D721Med (cell line): ENCODE measurements at places on chromosomes 12 and 14.

GRCh38 chr12:90940872-90941499, 14.0 kb downstream of the CCER1 start:
- no peak for DNase-seq

DNA sequence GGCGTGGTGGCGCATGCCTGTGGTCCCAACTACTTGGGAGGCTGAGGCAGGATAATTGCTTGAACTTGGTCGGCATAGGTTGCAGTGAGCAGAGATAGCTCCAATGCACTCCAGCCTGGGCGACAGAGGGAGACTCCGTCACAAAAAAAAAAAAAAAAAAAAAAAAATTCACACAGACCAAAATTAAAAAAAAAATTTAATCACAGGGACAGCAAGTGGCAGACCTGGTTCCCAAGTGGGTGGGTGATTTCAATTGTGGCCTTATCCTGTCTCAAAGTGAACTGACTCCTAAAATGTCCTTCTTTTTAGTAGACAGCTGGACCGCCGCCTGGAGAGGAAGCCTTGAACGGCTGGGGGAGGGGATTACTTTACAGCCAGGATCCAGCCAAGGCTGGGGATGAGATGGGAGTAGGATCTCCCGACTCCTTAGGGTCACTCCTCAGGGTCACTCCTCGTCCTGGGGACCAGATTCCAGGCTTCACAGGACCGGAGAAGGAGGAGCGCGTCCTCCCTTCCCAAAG, 1.5 kb upstream of the KCNH3 start:
- DNase-seq: no peak

GRCh38 chr12:12081836-12082497, 11.2 kb downstream of the BCL2L14 start:
- peak; percentile 42 for DNase-seq

DNA sequence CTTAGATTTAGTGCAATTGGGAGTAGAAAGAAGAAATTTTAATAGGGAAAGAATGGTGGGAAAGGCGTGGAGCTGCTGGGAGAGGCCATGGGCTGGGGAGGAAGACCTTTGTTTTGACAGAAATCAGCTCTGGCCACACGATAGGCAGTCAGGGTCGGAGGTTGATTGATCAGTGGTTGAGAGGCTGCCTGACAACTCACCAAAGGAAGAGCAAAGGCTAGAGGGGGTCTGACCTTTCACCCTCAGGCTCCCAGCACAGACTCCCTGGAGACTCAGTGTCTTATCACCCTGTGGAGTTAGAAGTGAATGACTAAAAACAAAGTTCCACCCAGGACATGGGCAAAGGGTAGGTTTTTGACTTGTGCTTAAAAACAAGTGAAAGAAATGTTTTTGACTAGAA, 18.0 kb upstream of the NKX2-8 start:
- no peak for DNase-seq

- no peak for DNase-seq
These were observed 181.7 kb downstream of the NPAS3 start for GRCh38 chr14:33120341-33120740.

- DNase-seq: no peak
These were observed 296.3 kb upstream of the ATXN7L3B start for GRCh38 chr12:74241341-74241740.

DNA sequence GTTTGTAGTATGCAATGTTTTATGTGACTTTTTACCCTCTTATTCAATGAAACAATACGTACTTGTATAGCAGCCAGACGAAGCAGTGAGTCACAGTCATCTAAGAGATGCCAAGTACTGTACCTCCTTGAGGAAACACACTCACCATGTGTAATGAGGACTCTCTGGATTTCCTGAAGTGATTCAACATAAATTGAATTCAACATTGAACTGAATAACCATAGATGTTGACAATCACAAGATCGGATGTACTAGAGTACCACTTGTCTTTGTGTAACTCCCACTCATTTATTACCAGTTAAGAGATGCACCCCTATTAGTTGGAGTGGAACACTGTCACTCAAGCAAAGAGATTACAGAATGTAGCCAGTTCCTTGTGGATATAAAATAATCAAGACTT, 175.2 kb upstream of the HMGA2 start:
- DNase-seq: no peak

DNA sequence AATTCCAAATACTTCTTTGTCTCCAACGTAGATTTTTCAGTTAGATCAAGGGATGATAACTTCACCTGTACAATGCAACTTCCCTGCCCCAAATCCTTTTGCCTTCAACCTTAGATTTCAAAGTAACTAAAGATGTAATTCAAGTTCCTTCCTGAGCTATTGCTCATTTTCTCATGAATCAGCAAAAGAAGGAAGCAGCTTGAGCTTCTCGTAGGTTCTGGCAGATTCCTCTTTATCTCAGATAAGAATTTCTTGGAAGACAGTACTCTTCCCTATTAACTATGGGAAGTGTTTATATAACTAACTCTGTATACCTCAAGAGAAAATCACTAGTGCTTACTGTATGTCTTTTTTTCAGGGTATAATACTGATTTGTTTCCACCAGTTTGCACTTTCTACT, 203.8 kb downstream of the RASSF9 start:
- DNase-seq: no peak

GRCh38 chr14:97603201-97603600, 806.0 kb downstream of the VRK1 start:
- DNase-seq: no peak

GRCh38 chr14:34029921-34030334, 79.1 kb upstream of the EGLN3 start:
- DNase-seq: no peak

- DNase-seq: no peak
These were observed 11.4 kb downstream of the CAND1 start for GRCh38 chr12:67280572-67280971.

DNA sequence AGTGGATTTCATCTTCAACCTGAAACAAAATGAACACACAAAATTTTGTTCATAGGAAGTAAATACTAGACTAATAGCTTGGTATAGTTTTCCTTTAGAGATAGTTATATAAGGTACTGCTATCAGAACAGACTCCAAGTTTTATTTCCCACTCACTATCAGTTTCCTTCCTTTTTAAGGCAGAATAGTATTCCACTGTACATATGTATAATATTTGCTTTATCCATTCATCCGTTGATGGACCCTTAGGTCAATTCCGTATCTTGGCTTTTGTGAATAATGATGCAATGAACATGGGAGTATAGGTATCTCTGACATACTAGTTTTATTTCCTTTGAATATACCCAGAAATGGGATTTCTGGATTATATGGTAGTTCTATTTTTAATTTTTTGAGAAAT, 3.7 kb downstream of the CCNB1IP1 start:
- DNase-seq: no peak

DNA sequence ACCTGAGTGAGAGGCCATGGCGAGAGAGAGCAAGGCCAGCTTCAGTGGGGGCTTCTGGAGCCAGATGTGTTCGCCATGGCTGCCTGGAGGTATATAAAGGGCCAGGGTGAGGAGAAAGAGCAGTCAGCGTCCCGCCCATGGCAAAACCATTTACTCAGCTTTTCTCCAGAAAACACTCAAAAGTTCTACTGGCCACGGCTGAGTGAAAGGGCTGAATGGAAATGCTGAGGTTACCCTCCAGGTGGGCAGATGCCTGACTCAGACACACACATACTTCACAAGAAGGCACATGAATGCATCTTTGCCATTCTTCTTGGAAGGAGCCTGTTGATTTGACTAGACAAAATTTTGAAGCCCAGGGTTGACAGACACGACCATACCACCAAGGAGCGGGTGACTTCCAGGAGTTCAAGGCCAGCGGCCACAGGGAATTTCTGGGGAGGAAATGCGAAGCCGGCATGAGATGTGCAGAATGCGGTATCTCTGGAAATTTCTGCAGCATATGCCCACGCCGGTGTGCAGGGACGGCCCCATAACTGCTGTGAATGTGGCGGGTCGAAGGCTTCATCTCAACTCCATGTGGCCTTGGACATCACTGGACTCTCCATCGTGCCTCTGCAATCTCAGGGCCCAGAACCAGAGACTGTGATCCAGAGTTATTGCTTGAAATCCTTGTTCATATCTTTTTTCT, at the start of gene IL31:
IL31 (minus strand) TSS at position 67 of the 691 bp plus-strand sequence; CDS start at position 18, 49 bp downstream.
- no peak for DNase-seq

GRCh38 chr14:21106176-21106497, 5.3 kb downstream of the TMEM253 start:
- no peak for DNase-seq

GRCh38 chr12:2268471-2269286, 215.9 kb downstream of the CACNA1C start:
- peak; percentile 35 for DNase-seq

DNA sequence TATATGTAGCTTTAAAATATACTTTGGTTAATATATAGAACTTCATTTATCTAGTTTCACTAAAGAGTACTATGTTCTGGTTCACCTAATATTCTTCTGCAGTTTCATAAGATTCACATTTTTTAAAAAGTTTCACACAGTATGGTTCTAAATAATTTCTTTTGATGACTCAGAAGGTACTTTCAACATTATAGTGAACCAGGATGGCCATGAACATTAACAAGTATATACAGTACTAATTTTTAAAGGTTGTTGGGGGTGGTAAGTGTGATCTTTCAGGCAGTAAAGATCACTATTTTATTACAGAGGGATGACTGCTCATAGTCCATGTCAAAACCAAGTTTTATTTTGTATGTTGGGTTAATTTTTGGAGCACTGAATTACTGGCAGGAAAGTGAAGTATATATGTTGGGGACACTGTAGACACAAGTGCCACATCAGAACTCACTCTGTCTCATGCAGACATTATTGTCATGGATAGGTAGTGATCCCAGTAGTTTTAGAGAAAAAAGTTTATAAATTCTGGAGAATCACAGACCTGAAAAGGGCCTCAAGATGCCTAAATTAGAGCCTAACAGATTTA, 60.0 kb downstream of the DCAF5 start:
- no peak for DNase-seq

- no peak for DNase-seq
These were observed 101.1 kb downstream of the DAD1 start for GRCh38 chr14:22487941-22488340.

DNA sequence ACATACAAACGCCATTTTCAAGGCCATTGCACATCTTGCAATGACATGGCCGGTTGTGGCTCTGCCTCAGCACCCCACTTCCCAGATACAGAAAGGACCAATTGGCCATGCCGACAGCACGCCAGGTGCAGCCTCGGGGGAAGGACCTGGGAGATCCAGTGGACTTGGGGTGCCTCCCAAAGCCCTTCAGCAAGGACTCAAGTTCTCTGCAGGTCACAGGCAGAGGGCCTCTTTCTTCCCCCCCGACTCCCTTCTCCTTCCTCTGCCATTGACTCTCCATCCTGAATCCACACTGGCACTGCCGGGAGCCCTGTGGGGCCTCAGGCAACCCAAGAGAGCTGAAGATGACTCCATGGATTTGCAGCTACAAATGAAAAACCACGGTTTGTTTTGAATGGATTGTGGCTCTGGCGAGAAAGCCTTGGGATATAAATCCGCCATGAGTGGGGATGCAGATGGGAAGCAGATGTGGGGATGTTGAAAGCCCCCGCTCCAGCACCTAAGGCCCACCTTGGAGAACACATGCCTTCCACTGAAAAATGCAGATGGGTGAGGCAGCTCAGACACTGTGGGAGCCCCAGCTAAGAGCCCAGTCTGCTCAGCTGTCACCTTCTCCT, 35.1 kb upstream of the LTBP2 start:
- DNase-seq: no peak

DNA sequence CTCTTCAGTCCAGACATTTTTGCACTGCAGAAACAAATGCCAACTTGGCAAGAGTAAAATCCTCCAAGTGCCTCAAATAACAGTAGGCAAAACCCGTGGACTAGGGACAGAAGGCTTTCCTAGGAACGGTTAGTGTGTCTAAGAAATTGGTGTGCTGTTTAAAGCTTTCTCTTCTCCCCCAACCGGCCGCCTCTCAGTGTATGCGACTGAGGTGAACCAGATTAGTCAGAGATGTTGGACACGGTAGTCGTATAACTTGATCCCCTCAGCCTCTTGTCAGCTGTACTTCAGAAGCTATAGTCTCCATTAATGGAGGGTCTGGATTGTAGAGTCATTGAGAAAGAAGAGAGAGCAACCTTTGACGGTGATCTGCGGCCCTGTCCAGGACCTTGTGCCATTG, 21.7 kb downstream of the PPFIBP1 start:
- DNase-seq: no peak

DNA sequence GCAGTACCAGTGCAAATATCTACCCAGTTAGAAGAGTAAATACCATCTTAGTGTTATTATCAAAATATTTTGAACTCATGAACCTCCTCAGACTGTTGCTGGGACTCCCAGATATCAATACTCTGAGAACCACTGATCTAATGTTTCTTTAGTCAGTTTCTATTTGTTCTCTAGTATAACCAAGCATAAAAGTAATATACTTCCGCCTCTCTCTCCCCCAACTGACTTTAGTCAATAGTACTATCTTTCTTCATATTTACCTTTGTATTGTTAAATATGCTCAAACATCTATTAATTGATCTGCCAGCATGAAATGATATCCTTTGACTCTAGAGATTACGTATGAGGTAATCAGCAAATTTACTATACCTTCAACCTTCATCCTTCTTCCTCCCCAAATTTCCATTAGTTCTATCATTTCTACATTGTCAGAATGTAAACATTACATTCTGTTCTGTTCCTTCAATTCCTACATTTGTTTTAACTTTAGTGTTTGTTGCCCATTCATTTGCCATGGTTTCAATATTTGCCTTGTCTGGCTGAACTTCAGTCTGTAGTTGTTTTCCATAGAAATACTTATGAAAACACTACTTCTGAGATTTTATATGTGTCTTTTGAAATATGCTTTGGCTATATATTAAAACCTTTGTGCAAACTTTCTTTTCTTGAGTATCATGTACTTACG, 192.5 kb upstream of the PDE3A start:
- no peak for DNase-seq

GRCh38 chr12:1357711-1358110, 236.7 kb downstream of the FBXL14 start:
- no peak for DNase-seq

DNA sequence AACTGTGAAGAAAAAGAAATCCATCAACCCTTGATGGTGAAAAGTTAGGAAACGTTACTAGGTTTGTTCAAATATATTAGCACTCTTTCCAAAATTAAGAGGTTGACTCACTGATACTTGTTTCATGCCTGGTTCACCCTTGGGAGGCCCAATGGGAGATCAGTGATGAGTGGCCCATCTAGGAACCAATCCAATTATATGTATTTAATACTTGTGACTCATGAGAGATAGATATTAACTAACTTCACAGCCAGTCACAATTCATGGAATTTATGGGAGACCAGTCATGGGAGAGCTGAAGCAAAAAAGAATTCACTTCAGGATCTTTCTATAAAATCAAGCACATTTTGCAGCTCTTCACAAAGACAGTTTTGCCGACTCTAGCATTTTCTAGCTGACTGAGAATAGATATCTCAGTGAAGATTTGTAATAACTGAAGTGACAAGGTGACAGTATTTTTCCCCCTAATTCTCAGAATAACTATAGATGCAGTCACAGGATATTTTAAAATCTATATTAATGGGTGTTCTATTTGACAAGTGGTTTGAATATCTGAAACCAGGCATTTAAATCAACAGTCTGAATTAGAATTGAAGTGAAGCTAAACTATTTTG, 230.2 kb downstream of the EPS8 start:
- no peak for DNase-seq
